Astrocyte of the spinal cord (primary cell): ENCODE measurements at places on chromosomes 2 and 18.

GRCh38 chr2:138430181-138430580 is 71.4 kb upstream of the SPOPL start:
- no peak for DNase-seq

- peak; percentile 37 for DNase-seq
Measured at GRCh38 chr2:100427627-100428258, 10.3 kb upstream of the CHST10 start.

GRCh38 chr2:191894681-191895147 is 47.8 kb upstream of the CAVIN2 start:
- DNase-seq: peak; percentile 78

DNA sequence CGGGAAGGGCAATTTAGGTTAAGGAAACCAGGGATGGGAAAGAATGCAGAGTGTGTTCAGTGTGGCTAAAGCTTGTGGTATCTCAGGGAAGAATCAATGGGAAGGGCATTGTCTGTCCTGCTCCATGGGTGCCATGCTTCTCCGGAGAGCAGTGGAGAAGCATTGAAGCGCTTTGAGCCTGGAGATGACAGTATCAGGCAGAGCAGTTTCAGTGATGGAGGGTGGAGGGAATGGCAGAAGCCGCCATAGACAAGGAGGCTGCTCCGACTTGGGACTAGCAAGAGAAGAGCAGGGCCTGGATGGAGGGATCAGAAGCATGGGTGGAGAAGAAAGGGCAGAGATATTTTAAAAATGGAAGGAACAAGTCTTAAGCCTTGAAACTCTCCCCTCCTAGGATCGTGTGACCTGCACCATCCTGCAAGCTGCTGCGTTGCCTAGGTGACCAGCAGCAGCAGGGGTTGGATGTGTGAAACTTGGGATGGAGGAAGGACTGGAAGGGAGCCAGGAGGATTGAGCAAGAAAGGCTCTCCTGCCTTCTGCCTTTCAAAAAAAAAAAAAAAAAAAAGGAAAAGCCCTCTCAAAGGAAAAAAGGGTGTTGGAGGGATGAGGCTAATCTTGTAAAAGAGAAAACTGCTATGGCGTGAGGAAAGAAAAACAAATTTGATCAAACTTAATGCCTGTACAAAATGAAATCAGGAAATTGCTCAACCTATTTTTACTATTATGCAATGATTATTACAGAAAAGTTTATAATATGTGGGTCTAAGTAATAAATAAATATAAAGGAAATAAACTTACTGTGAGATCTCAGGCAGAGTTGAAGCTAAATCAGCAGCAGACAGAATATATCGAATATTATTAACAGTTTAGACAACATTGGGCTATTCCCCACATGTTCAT is 493.8 kb upstream of the NRP2 start:
- peak; percentile 69 for DNase-seq

DNA sequence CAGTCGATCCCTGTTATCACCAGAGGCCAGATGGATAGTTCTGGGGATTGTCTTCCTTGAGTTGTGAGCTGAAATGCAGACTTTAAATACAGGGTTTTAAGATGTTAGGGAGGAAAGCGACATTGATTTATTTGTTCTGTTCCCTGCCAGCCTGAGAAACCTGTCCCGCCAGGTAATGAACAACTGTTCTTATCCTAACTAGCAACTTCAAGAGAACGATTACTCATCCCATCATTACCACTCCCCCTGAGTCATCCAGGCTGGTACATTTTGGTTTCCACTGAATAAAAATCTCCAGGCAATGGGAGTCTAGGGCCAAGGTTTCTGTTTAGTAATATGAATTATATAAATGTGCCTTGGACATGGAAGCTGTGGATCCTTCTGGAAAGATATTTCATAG is 131.2 kb downstream of the LYPD6B start:
- DNase-seq: no peak

DNA sequence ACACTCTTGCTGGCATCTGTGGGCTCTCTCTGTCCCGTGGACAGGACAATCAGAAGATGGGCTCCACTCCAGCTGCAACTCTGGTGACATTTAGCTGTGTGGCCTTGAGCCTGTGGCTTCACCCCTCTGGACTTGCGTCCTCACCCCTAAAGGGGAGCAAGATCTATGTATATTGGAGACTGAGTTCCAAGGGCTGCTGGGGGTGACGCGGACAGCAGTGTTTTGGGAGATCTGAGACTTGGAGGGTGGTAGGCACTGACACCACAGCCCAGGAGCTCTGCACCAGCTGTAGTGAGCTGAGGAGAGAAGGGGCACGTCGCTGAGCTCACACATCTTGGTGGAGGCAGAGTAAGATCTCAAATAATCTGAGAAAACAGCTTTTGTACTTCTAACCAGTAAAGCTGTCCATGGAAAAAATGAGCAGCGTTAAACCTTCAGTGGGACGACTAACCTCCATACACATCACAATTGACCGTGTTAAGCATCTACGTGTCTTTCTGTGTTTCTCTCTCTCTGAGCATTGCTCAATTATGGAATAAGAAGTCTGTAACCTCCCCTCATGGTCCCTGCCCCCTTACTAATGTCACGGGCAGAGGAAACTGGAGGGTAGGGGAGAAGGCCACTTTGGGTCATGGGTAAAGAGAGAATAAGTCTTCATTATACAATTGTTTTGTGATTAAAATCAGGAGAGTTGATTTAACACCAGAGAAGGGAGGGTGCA is 85.8 kb downstream of the SH3RF3 start:
- DNase-seq: no peak

- DNase-seq: peak; percentile 50
Measured at GRCh38 chr2:197191177-197191939, 119.2 kb downstream of the ANKRD44 start.

GRCh38 chr2:68835621-68836020 is 35.6 kb downstream of the BMP10 start:
- no peak for DNase-seq

- DNase-seq: no peak
Measured at GRCh38 chr2:11500702-11501303, 33.0 kb upstream of the GREB1 start.

DNA sequence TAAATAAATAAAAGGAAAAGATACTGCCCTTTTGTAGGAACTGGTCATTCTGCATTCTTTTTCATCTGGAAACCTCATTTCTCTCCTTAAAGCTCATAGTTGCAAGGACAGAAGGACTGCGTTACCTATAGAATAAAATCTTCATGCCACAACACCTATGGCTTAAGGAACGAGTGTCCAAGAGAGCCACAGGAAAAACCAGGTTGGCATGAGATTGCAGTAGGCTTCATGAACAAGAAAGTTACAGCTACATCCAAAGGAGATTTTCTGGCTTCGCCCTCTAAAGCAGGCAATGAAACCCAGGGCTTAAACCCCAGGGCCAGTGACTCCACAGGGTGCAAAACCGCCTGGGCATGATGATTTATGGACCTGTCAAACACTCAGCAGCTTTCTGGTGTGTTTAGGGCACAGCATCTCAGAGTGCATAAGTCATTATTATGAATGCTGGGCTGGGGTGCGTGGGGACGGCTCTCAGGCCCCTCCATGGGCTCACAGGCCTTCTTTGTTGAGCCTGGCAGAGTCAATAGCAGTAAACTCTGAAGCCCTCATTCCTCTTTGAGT is 30.7 kb upstream of the PIEZO2 start:
- no peak for DNase-seq

- DNase-seq: no peak
Measured at GRCh38 chr2:67018301-67018700, 378.8 kb upstream of the ETAA1 start.

GRCh38 chr2:216742411-216742810 is 47.1 kb upstream of the IGFBP5 start:
- no peak for DNase-seq

DNA sequence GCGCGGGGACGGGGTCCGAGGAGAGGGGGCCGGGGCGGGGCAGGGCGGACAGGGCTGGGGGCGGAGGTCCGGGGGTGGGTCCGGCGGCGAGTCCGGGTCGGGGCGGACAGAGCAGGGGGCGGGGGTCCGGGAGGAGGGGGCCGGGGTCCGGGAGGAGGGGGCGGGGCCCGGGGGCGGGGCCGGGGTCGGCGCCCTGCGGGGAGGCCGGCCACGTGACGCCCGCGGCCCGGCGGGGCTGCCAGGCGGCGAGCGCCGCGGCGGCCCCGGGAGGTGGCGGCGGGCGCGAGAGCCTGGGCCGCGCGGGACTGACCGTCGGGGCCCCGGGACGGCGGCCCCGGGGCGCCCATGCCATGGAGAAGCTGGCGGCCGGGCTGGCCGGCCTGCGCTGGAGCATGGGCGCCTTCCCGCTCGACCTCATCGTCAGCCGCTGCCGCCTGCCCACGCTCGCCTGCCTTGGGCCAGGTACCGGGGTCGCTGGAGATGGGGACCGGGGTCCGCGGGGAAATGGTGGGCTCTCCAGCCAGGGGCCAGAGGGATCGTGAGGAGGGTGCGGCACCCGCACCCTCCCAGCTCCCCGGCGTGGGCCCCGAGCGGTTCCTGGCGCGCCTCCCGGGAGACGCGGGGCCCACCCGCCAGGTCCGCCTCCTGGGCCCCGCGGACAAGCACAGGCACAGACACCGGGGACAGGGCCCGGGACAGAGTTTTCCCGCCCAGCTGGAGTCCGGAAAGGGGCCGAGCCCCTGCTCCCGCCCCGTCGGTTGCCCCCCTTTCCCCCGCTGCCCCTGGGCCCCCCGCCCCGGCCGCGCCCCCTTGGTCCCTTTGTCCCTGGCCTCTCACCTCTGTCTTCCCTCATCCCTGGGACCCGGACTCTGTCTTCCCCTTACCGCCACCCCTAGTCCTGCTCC is at the start of gene GAREM2:
Gene GAREM2 (plus strand): TSS at position 218 of the 905 bp plus-strand sequence. CDS start 133 bp downstream, at position 351.
- no peak for DNase-seq
